ENCODE measurements at places on chromosomes 2 and 18.

- DNase-seq, result no peak
These were observed 1.4 kb downstream of the DNMT3A start for GRCh38 chr2:25340181-25340921.

- no peak for DNase-seq
These were observed 1.1 kb downstream of the TTL start for GRCh38 chr2:112483042-112483473.

- no peak for DNase-seq
These were observed 289.7 kb downstream of the EPHA4 start for GRCh38 chr2:221282386-221282785.

DNA sequence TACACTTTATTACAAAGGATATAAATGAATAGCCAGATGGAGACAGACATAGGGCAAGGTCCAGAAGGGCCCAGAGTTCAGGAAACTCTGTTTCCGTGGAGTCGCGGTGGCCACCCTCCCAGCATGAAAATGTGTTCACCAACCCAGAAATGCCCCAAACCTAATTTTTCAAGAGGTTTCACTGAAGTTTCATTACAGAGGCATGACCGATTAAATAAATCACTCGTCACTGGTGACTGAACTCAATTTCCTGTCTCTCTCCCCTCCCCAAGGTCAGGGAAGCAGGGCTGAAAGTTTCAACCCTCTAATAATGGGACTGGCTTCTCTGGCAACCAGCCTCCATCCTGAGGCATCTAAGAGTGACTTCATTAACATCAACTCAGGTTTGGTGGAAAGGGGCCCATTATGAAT is 22.4 kb downstream of the USP40 start:
- no peak for DNase-seq

GRCh38 chr2:180495606-180496005 is 484.8 kb upstream of the UBE2E3 start:
- DNase-seq, result no peak

GRCh38 chr2:216950547-216950946 is 90.7 kb upstream of the TNP1 start:
- no peak for DNase-seq
